NCI-H1436 (cell line): ENCODE measurements at places on chromosomes 11 and 22.

DNA sequence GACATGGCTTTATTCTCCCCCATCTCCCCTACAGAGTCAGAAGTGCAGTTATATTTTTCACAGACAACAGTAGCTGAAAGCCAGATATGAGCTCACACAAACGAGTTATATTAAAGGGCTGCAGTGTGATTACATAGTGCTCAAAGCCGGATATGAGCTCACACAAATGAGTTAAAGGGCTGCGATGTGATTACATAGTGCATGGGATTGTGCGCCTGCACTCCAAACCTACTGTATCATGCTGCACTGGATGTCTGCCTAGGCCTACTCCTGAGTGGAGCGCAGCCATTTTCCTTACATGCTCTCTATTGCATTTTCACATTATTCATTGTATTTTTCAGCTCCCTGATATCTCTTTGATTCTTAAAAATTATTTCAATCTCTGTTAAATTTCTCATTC, 414.6 kb upstream of the LARGE1 start:
- no peak for DNase-seq

- no peak for DNase-seq
Observed at GRCh38 chr11:5046754-5047330, 516 bp downstream of the OR52J3 start.

GRCh38 chr11:88414385-88414861, 76.9 kb upstream of the CTSC start:
- no peak for DNase-seq

- no peak for DNase-seq
Observed at GRCh38 chr11:16933756-16934603, 80.2 kb downstream of the PLEKHA7 start.

DNA sequence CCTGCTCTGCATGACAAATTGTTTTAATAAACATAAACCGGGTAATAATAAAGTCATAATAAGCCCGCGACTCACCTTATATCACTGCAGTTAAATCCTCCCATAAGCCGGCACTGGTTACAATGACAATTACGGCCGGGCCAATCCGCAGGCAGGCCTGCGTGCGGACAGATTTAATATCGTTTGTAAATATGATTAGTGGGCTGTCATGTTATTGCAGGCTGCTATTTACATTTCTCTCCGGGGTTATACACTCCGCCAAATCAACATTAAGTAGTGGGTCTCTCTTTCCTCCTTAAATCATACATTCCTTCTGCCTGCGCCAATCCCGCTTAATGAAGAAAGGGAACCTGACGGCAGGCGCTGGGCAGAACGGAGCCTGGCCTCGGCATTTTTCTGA, 51.8 kb upstream of the LMO1 start:
- DNase-seq = no peak

DNA sequence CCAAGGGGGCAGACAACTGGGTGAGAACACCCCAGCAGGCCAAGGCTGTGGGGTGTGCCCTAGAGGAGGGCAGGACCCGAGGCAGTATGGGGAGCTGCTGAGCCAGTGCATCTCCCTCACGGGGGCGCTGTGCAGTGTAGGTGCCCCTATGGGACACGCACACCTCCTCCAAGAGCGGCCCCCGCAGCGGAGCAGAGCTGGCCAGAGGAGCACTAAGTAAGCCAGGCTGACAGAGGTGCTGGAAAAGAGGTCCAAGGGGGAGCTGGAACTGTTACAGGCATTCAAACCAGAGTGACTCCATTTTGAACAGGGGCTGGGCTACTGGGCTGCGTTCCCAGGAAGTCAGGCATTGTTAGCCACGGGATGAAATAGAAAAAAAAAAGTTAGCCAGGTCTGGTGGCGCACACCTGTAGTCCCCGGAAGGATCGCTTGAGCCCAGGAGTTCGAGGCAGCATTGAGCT, 41.8 kb downstream of the TST start:
- DNase-seq = peak; percentile 53

GRCh38 chr11:76217653-76218160, 11.4 kb upstream of the WNT11 start:
- DNase-seq = no peak

GRCh38 chr11:15053191-15053685, 20.2 kb upstream of the CALCB start:
- no peak for DNase-seq

DNA sequence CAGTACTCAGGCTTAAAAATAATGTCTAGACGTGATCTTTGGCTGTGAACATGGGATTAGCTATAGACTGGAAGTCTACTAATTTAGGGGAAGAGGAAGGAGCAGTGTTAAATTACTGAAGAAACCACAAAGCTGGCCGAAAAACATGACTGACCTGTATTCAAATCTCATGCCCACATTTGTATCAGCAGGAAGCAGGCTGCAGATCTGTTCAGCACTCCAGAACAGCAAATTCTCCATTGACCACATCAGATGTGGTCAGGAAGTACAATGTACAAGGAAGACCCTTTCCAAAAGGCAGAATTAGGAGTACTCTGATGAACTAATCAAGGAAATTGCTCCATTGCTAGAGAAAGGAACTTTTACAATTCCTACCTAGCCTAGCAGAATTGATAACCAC, 31.7 kb downstream of the DCDC1 start:
- no peak for DNase-seq

DNA sequence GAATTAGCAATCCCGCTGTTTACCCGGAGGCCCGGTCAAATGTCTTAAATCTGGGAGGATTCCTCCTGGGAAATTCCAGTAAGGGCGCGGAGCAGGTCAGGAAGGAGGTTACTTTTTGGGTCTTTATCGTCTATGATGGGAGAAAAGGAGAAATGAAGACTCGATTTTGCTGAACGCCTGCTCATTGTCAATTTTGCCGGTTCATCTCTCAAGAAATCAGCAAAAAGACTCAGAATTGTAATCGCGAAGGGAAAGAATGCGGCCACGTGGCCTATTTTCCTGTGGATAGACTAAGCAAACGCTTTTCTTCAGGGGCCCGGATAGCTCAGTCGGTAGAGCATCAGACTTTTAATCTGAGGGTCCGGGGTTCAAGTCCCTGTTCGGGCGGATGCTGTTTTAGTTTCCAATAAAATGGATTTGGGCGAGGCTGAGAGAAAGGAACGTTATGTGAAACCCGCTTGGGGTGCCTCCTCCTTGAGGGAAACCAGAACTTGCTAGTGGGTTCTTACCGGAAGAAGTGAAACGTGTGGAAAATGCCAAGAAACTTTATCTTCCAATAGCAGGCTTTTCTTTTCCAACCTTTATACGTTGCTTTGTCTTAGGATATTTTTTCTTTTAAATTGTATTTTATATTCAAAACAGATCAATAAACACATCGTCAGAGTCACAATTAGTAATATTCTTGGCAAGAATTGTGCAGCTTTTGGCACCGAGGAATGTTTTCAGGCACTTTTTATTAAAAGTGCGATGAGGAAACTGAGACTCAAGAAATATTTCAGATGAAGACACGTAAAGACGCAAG, 45.0 kb downstream of the OR4D9 start:
- DNase-seq = peak; percentile 15

GRCh38 chr11:65780770-65781151, at the start of gene AP5B1:
AP5B1 (minus strand) TSS chr11:65780976; CDS start chr11:65780591, 385 bp downstream.
- peak; percentile 44 for DNase-seq

GRCh38 chr11:92828556-92828955, 140.9 kb upstream of the MTNR1B start:
- DNase-seq = no peak

DNA sequence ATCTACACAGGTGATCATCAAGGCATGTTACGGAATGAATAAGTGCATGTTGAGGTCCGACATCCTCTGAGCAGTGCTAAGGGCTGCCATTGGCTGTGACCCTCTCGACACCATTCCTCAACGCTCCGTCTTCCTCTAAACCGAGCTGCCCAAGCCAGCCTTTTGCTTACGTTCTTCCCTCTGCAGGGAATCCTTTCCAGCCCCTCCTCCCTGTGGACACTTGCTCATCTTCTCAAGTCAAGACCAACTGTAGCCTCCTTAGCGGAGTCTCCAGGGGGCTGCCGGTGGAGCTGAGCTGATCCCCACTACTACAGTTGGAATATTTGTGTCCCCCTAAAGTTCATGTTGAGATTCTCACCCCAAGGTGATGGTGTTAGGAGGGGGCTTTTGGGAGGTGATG, 781.0 kb downstream of the TBC1D22A start:
- no peak for DNase-seq

GRCh38 chr11:59173080-59173963, 1.4 kb downstream of the DTX4 start:
- no peak for DNase-seq

- no peak for DNase-seq
Observed at GRCh38 chr22:35045451-35045850, 20.5 kb upstream of the ISX start.

GRCh38 chr11:29063630-29064361, 953.0 kb downstream of the KCNA4 start:
- no peak for DNase-seq

DNA sequence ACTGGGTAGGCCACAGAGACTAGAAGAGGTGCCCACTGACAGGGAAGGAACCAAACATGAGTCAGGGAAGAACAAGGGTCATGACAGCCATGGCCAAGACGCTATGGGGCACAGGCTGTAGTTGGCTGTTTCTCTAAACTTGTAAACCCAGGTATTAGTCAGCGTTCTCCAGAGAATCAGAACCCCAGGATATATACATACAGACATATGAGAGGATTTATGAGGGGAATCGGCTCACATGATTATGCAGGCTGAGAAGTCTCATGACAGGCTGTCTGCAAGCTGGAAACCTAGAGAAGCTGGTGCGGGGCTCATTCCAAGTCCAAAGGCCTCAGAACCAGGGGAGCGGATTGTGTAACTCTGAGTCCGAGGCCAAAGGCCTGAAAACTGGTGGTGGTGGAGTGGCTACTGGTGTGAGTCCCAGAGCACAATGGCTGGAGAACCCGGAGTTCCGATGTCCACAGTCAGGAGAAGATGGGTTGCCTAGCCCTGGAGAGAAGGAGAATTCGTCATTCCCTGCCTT, 29.7 kb upstream of the CD81 start:
- no peak for DNase-seq

DNA sequence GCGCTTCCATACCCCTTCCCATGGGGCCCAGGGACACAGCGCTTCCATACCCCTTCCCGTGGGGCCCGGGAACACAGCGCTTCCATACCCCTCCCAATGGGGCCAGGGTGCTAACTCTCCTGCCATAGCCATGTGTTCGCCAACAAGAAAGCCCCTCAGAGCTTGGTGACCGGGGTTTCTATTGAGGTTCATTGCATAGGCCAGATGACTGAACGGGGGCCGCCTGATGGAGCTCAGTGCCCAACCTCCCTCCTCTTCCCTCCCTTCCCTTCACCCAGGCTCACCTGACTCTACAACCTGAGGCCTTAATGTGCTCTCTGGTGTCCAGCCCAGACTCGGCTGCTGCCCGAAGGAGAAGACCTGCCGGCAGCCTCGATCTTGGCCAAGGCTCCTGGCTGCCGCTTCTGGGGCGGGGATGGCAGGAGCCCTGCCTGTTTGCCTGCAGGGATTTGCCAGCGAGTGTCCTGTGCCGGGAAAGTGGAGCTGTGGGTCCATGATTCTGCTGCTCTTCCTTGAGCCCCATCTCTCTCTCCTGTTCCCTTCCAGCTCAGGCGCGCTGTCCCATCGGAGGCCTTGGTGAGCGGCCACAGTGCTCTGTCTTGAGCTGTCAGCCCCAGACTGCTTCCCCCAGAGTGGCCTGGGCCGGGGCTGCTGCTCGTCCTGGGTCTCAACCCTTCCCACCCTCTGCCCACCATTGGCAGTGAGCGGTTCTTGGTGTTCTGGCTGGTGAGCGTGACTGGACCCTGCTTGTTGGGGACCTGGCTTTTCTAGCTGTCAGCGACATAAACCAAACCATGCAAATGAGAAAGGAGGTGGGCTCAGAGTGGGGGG, 267.0 kb downstream of the TBC1D22A start:
- DNase-seq = no peak

DNA sequence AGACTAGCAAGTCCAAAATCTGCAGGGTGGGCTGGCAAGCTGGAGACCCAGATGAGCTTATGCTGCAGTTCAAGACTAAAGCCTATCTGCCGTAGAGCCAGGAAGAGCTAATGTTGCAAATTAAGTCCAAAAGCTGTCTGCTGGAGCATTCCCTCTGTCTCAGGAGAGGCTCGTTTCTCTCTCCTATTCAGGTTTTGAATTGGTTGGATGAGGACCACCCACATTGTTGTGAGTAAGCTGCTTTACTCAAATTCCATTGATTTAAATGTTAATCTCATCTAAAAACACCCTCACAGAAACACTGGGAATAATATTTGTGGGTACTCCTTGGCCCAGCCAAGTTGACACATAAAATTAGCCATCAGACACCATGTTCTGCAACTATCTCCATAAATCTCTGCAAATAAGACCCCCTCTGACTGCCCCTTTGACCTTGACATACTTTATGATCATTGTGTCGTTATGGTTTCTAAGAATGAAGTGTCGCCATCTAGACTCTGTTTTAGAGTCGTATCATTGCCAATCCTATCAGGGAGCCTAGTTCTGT, 16.8 kb upstream of the CUL5 start:
- DNase-seq = no peak

DNA sequence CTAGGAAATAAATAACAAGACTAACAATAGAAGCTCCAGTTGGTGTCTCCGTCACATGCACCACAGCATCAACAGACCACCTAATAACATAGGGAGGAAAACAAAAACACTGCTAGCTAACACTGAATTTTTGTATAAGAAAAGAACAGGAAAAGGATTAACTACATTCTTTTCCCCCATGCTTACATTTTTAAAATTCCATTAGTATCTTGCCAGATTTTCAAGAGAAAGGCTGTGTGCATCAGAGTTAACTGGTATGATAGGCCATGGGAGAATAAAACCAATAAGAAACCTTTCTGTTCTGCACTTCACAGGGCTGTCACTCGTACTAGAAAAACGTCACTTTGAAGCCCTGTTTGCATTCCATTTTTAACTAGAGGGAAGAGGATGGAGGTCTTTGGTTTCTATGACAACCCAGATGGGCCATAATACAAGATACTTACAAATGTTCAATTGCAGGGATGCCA, 79.0 kb downstream of the LARGE2 start:
- no peak for DNase-seq

DNA sequence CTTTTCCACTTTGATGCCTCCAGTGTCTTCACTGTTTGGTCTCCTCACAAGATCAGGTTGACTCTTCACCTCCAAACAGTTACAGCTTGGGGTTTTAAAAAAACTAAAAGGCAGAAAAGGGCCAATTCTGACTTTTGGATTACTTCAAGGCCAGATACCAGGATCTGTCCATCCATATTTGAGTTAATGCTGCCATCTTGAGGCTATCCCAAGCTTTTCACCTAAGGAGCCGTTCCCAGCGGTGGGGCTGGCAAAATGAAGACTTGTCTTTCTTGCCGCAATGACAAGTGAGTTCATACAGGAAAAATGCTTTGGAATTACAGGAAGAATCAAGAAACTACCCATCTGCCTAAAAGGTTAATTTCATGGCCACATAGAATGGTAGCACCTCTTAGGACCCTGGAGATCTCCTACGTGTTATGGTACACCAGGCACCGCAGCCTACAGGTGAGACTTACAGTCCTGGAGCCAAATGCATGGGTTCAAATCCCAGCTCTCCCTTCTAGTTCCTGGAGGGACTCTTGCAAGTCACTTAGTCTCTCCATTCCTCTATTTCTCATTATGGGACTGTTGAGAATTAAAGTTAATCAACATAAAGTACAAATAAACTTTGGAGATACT, 6.0 kb upstream of the OR5B21 start:
- DNase-seq = peak; percentile 12

GRCh38 chr22:49645791-49646550, 181.7 kb downstream of the BRD1 start:
- no peak for DNase-seq
